ENCODE measurements at places on chromosomes 3 and 15.

- peaks cover 16% of the 10 kb centered on the region for H3K36me3 ChIP-seq
- H3K27me3 ChIP-seq = peaks cover 14% of the 10 kb centered on the region
- DNase-seq = no peak
- H3K27ac ChIP-seq = no peak overlapping the region
- H3K4me3 ChIP-seq = no peak overlapping the region
- H3K4me1 ChIP-seq = no peaks in the 10 kb centered on the region
These were observed 51.5 kb downstream of the IL12A start for GRCh38 chr3:160040181-160040580.

DNA sequence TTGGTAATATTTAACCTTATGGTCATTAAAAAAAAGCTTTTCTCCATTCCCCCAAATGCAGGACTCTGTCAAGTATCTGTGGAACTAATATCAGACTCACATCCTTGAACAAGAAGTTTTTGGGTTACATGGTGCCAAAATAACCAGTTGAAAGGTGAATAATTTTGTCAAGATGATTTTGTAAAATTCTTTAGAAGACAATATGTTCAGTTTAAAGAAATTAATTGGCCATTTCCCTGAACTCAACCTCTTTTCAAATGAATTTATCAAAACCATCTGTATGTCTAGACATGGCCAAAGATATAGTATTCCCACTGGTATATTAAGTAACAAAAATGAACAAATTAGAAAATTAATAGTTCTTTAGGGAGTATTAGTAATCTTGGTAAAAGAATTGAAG, 280.5 kb downstream of the MBNL1 start:
- H3K36me3 ChIP-seq = no peaks in the 10 kb centered on the region
- no peak overlapping the region for H3K27ac ChIP-seq
- no peak overlapping the region for H3K4me3 ChIP-seq
- no peaks in the 10 kb centered on the region for H3K4me1 ChIP-seq

DNA sequence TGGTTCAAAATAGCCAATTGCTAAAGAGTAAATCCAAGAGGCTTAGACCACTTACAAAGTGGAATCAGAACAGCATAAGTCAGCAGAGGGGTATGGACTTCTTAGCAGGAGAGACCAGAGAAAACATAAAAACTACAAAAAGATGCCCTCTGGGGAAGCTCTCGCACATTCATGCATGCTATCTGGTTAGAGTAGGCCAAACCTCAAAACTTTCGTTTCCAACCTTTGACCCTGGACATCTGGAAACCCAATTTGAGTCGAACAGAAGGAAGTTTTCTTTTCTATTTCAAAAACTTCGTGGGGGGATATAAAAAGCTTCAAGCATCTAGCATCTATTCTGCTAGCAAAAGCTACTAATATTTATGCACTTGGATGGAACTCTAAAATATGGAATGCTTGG, 523.9 kb upstream of the AGTR1 start:
- H3K27ac ChIP-seq = no peak overlapping the region
- no peak for DNase-seq
- peaks cover 9% of the 10 kb centered on the region for H3K4me1 ChIP-seq
- H3K4me3 ChIP-seq = no peak overlapping the region
- H3K27me3 ChIP-seq = no peaks in the 10 kb centered on the region

- peaks cover 35% of the 10 kb centered on the region for H3K27me3 ChIP-seq
- H3K4me3 ChIP-seq = no peak overlapping the region
- no peaks in the 10 kb centered on the region for H3K4me1 ChIP-seq
- no peak for DNase-seq
- no peak overlapping the region for H3K27ac ChIP-seq
These were observed 35.7 kb upstream of the POLG start for GRCh38 chr15:89370120-89370977.

DNA sequence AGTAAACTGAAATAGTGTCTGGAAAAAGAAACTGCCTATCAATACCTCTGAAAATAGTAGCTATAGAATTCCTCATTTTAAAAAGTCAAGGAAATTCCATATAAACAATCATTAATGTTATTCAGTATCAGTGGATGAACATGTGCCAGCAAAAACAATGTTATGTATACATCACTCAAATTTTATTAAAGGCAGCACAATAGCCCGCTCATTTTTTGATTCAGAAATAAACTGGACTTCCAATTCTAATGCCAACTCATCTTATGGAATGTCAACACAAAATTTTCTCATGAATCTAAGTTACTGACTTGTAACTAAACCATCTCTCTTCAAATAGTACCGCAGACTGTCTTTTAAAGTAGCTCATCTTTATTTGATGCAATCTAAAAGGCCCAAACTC, 19.0 kb downstream of the THBS1 start:
- H3K27me3 ChIP-seq = no peaks in the 10 kb centered on the region
- no peaks in the 10 kb centered on the region for H3K4me1 ChIP-seq
- H3K36me3 ChIP-seq = no peaks in the 10 kb centered on the region

DNA sequence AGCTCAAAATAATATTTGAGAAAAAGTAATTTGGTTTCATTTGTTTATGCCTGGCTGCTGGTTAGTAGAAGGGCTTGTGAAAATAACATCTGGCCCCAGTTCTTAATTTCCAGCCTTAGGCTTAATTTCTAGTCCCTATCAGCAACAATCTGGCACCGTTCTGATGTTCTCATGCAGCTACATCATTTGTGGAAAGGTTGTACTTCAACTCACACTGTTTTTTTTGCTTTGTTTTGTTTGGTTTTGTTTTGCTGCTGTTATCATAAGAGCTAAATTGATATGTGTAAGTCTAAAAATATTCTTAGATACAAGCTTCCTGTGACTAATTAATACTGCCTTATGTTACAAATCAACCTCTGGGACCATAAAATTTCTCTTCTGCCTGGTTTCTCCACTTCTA, 8.9 kb downstream of the CPA3 start:
- H3K27ac ChIP-seq = no peak overlapping the region
- H3K27me3 ChIP-seq = peaks cover 2% of the 10 kb centered on the region
- H3K4me3 ChIP-seq = no peak overlapping the region

DNA sequence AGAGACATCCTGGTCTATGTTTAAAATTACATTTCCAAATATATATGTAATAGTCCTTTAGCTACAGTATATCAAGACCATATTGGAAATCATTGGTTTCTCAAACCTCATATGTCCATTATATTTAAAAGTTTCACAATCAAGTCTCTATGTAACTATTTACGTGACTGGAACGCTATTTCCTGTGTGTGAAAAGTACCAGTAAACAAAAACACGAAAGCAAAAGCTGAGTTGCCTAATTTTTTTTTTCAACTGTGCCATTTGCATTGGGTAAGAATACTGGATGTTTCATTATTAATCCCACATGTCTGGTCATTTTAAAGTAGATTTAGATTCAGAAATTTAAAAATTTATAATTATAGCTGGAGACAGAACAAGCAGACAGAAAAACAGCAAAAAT, 381.4 kb downstream of the TBC1D5 start:
- H3K27me3 ChIP-seq = peaks cover 2% of the 10 kb centered on the region
- H3K4me3 ChIP-seq = no peak overlapping the region
- H3K27ac ChIP-seq = no peak overlapping the region
- no peaks in the 10 kb centered on the region for H3K4me1 ChIP-seq

DNA sequence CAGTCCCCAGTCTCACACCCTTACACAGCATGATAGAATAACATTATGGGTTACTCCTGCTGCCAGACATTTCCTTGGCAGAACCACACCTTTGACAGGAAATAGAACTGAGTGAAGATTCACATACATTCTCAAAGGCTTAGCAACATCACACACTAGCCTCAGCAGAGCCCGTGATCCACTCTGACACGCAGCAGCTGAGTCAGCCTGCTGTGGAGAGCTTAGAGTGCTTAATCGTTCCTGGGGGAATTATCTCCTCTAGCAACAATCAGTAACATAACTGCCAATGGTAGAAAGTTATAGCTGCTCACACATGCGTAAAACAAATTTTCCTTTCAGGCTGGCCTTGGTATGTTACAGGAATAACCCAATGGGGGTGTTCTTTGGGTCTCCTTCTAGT, 382.1 kb downstream of the GAP43 start:
- no peaks in the 10 kb centered on the region for H3K36me3 ChIP-seq
- H3K4me1 ChIP-seq = no peaks in the 10 kb centered on the region
- H3K27ac ChIP-seq = no peak overlapping the region
- DNase-seq = no peak

DNA sequence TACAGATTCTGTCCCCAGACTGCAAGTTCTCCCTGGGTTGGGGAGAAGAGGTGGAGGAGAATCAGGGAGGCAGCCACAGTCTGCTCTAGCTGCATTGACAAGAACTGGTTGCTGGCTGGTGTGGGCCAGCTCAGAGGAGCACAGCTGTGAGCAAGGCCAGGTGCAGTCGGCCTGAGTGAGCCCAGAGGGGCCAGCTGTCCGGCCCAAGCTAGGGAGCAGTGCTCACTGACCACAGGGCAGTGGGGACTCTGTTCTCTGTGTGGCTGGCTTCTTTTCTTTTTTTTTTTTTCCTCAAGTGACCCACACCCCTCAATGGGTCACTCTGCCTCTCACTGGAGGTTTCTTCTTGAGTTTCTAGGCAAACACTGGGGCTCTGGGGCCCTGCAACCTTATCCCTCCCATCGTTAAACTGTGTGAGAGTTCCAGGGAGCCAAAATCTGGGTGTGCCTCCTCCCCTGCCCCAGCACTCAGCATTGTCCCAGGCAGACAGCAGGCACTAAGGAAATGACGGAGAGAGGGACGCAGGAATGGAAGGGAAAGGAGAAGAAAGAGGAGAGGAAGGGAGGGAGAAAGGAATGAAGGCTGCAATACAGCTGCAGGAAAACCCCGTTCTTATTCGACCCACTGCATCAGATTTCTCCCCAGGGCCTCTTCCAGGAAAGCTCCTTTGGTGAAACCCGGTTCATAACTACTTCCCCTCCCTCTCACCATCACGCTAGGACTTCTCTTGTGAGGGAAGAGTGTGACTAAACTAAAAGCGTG, 37.7 kb upstream of the HES1 start:
- H3K36me3 ChIP-seq = peaks cover 4% of the 10 kb centered on the region
- H3K4me1 ChIP-seq = peaks cover 25% of the 10 kb centered on the region
- peaks cover 6% of the 10 kb centered on the region for H3K27me3 ChIP-seq
- H3K27ac ChIP-seq = no peak overlapping the region
- no peak overlapping the region for H3K4me3 ChIP-seq

DNA sequence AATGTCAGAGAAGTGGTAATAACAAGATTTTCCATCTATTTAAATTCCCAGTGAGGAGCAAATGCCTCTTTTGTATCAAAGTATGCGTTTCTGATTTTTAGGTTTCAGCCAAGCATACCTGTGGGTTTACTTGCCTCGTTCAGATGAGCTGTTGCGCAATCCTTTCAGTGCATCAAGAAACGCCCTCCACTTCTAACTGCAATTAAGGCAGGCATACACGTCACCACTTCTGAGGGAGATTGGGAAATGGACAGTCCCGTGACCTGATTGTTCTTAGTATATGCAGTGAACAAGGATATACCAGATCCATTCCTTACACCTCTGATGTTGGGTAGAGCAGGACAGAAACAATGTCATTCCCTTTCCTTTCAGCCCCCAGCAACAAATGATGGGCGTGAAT, 219.0 kb downstream of the ITPR1 start:
- H3K27me3 ChIP-seq = no peaks in the 10 kb centered on the region
- no peak overlapping the region for H3K27ac ChIP-seq
- H3K4me1 ChIP-seq = peaks cover 12% of the 10 kb centered on the region
- H3K4me3 ChIP-seq = no peak overlapping the region
- H3K36me3 ChIP-seq = peaks cover 34% of the 10 kb centered on the region

GRCh38 chr15:83200162-83200561, 7.5 kb downstream of the HDGFL3 start:
- H3K27me3 ChIP-seq = no peaks in the 10 kb centered on the region
- DNase-seq = no peak
- H3K27ac ChIP-seq = no peak overlapping the region
- no peaks in the 10 kb centered on the region for H3K36me3 ChIP-seq
- no peak overlapping the region for H3K4me3 ChIP-seq

DNA sequence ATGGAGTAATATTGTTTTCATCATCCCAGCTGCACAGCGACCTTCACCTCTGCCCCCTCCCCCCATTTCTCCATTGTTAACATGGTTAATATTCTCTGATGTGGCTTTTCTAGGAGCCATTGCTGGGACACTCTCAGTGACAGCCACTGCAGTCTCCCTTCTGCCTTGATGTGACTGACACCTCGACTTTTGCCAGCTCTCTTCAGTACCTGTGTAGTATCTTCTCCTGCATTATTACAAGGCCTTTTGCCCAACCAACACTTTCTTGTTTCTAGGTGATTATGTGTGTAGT, 179.8 kb downstream of the CLSTN2 start:
- H3K27ac ChIP-seq = no peak overlapping the region
- no peak for DNase-seq
- no peak overlapping the region for H3K4me3 ChIP-seq
- no peaks in the 10 kb centered on the region for H3K36me3 ChIP-seq
